ENCODE measurements at places on chromosomes 7 and 10.

- no peak for DNase-seq
Measured at GRCh38 chr10:91051829-91052228, 130.9 kb upstream of the ANKRD1 start.

DNA sequence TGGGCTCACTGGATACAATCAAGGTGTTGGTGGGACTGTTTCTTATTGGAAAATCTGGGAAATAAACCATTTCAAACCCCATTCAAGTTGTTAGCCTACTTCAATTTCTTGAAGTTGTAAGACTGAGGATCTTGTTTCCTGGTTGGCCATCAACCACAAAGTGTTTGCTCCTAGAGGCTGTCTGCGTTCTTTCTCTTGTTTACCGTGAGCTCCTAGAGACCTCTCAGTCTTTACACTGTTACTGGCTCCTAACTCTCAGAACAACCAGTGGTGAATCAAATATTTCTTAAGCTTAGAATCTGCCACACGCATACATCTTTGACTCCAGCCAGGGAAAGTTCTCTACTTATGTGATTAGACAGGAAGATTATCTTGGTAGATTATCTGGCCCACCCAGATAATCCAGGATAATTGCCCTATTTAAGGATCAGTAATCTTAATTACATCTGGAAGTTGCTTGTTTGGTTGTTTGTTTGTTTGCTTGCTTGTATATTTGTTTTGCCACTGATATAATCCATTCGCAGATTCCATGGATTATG is 798.7 kb downstream of the IPMK start:
- DNase-seq = no peak

- DNase-seq = no peak
Measured at GRCh38 chr10:87862679-87863052, 667 bp downstream of the KLLN start.

- no peak for DNase-seq
Measured at GRCh38 chr10:62655337-62655994, 149.1 kb upstream of the ADO start.

- DNase-seq = no peak
Measured at GRCh38 chr10:1171586-1171985, 115.4 kb downstream of the WDR37 start.

- DNase-seq = peak; percentile 10
Measured at GRCh38 chr7:43439631-43440401, 143.1 kb upstream of the STK17A start.

DNA sequence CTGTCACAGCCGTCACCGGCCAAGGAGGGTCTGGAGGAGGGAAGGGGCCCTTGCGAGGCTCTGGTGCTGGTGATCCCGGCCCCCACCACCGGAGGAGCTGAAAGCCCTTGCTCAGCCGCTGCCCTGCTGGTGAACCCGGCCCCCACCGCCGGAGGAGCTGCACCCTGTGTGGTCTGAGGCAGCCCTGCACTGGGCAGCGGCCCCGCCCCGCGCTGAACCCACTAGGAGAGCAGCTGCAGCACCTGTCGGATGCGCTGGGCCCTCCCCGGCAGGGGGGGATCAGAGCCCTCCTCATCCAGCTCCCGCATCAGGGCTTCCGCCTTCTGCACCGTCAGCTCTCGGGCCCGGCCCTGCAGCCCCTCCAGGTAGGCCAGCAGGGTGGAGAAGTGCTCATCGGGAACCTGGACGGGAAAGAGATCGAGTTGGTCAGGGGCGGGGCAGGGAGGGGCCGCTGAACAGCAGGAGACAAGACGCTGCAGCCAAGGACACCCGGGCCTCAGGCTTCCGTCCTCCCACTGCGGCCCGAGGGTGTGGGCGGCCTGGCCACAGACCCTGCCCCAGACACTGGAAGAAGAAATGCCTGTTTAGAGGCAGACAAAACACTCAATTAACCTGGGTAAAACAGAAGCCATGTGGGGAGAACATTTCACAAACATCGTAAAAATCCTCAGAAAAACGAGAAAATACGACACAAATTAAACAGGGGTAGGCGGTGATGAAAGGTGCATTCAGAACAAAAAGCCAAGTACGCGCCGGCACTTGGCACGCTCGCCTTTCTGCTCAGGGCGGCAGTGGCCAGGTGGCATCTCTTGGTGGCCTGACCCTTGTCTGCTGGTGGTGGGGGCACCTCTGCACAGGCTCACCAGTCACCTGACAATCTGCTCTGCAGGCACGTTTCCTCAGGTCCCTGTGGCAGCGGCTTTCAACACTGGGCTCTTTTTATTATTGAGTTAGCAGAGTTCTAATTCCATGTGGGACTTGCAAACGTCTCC is 14.7 kb downstream of the CYP2W1 start:
- DNase-seq = no peak

- no peak for DNase-seq
Measured at GRCh38 chr10:7311218-7311849, 99.5 kb downstream of the SFMBT2 start.

DNA sequence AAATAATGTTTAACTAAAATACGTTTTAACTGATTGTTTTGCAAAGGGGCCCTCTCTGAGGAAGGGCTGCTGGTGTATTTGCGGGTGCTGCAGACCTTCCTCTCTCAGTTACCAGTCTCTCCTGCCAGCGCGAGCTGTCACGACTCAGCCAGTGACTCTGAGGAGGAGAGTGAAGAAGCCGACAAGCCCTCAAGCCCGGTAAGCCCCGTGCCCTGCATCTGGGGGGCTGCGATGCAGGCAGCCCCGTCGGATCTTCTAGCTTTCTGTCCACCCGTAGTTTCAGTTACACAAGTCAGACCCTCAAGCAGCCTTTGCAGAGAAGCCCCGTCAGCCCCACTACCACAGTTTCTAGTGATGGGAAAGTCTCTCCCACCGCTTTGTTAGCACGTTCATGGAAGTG is 45.1 kb downstream of the UBE3C start:
- no peak for DNase-seq

DNA sequence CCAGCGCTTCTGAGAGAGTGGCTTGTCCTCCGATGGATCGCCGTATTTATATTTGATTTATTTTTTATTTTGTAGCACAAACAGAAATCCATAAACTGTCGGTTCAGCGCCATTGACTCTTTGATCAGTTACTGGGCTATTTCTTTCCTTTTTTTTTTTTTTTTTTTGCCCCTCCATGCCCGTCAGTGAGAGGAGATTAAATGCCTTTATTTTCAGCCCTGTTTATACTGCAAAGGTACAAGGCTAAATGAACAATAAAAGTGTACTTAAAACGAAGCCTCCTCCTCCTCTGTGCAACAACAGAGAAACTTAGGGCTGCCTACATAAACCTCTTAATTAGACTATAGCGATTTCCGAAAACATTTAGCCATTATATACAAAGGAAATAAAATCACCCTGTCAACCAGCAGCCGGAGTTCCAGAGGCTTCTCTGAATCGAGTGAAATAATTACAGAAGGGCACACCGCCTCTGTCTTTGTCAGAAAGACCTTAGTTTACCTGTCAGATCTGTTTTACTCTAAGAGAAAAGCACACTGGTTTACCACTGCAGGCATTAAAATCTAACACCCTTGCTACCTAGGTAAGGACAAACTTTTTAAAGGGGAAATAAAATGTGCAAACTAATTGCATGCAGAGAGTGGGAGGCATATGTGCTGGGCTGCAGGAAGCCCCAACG is 3.5 kb downstream of the EBF3 start:
- DNase-seq = no peak

- DNase-seq = no peak
Measured at GRCh38 chr10:75528392-75528791, 97.0 kb downstream of the LRMDA start.

DNA sequence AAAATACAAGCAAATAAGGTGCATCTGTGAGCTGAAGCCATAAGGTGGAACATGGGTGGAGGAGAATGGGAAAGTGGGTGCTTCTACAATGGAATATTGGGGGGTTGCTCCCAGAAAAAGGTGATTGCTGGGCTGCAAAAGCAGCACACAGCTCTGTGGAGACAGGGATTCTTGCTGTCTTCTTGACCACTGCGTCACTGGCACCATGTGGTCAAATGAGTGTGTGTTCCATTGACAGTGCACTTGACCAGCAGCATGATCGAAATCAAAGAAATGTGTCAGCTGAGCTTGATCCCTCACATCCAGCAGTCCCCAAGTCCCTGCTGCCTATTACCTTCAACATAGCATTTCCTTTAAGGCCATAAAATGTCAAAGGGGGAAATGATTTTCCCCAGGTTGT is 56.2 kb downstream of the GPR26 start:
- DNase-seq = no peak

DNA sequence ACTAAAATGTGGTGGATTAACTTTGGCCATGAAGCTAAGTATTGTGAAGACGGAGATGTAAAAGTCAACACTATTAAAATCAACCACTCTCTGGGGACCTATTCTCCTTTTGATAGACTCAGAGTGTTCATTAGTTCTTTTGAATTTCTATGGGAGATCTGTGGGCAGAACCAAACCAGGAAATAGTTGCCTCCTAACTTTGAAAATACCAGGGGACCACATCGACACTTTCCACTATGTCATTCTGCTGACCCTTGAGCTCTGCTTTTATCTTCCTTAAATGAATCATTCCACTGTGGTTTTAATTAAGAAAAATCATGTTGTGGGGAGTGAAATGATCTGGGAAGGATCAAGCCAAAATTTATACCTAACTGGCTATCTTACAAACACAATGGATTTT is 960.5 kb downstream of the GATA3 start:
- no peak for DNase-seq

- no peak for DNase-seq
Measured at GRCh38 chr10:108736111-108736510, 1187.2 kb downstream of the XPNPEP1 start.

GRCh38 chr7:52482076-52482475 is 553.4 kb upstream of the POM121L12 start:
- no peak for DNase-seq

GRCh38 chr7:12685550-12685949 is 1.9 kb upstream of the ARL4A start:
- DNase-seq = no peak

GRCh38 chr7:155857141-155857540 is 44.9 kb upstream of the SHH start:
- no peak for DNase-seq

DNA sequence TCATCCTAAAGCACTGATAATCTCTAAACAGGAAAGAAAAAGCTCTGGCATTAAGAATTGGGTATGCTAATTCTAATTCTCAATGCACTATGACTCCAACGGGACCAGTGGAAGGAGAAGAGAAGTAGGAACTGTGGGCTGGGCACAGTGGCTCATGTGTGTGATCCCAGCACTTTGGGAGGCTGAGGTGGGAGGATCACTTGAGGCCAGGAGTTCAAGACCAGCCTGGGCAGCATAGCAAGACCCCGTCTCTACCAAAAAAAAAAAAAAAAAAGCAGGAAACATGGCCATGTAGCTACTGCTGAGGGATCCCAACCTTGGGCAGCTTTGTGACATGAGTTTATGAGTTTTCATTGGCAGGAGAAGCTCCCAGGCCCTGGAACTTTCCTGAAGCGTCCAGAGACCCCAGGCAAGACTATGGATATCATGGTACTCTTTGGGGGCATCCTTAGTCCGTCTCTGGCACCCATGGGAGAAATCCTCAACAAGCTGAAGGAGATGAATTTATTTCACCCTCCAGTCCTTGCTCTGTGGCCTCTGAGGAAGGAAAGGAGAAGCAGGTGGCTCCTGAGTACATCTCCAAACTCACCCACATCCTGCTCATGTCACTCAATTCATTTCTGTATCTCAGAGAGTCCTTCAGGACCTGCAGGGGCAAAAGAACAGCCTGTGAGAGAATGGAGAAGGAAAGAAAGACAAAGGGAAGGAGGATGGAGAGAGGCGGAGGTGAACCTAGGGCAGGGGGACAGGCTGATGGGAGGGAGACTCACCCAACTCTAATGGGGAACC is 99.5 kb downstream of the SPDYE5 start:
- no peak for DNase-seq

DNA sequence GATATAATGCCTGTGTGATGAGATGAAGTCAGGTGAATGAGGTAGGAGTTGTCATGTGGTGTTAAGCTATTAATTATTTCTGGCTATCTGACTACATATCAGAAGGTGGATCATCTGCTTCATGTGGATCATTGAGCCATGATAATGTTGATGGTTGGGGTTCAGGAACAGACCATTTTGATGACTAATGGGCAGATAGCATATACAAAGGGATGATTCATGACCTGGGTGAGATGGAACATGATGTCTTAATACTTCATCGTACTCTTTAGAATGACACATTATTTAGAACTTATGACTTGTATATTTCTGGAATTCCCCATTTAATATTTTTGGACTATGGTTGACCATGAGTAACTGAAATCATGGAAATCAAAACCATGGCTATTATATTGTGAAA is 155.1 kb downstream of the OR13A1 start:
- no peak for DNase-seq

DNA sequence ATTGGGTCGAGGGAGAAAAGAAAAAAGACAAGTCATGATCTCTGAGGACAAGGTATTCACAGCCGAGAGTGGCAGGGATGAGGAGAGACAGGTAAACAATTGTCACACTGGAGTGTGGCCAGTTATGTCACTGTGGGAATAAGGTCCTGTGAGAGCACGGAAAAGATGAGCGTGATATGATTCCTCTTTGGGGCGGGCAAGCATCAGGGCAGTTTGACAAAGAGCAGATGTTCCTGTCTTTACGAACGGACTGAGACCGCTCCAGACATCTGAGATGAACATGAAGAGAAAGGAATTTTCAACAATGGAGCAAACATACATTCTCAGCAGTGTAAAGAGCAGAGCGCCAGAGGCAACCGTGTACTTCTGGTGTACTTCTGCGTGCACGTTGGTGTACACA is 278.1 kb downstream of the DPP6 start:
- DNase-seq = no peak

GRCh38 chr7:112575864-112576263 is 95.1 kb downstream of the LSMEM1 start:
- DNase-seq = no peak

GRCh38 chr7:134120405-134120804 is 6.7 kb upstream of the LRGUK start:
- DNase-seq = no peak

GRCh38 chr7:43584195-43584586 is 1.3 kb downstream of the STK17A start:
- peak; percentile 4 for DNase-seq

DNA sequence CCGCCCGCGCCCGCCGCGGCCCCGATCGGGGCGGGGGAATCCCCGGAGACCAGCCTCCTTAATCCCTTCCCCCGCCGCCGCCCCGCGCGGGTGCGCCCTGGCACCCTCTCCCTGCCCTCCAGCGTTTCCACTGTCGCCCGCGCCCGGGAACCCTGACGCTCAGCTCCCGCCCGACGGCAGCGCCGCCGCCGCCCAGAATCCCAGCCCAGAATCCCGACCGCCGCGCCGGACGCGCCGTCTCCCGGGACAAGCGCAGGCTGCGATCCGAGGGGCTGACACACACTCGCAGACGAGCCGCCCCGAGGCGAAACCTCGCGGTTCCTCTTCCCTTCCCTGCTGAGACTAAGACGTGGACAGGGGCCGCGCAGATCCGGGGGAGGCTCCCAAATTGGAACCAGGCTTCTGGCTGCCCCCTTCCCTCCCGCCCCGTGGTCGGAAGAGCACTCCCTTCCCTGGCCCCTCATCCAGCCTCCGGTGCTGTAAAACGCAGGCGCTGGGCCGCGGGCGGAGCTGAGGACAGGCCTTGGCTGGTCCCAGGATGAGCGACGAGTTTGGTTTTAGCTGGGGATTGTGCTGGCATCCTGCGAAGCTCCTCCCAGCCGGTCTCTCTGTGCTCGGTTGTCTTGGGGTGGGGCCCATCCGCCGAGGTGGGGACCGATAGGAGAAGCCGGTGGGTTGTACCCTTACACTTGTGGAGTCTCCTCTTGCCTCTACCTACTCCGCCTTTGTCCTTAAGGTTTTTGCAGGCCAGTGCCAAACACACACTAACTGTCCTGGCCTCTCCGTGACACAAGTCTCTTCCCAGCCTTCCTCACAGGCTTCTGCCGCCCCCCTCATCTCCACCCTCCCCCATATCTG is 1.1 kb downstream of the MARVELD1 start:
- no peak for DNase-seq

Measured in activated gamma-delta T cell treated with anti-CD3 and anti-CD28 coated beads, Interleukin-2, amount 50 U/mL, for 16 hours (primary cell).